ENCODE measurements at places on chromosomes 7 and 10.

DNA sequence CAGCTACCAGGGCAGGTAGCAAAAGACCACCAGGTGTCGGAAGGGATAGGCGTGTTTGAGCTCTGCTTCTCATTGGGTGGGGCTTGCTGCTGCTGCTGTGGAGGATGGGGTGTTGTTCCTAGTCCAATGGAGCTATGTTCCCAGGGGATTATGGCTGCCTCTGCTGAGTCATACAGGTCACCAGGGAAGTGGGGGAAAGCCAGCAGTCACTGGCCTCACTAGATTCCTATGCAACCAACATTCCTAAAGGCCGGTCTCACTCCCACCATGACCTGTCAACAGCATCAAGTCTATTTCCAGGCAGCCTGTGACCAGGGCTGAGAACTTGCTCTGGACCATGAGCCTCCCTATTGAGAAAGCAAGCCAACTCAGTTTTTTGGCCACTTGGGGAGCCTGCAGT lies 1160.8 kb downstream of the REEP3 start:
- no peak for DNase-seq

GRCh38 chr7:20861468-20861867 lies 74.8 kb upstream of the SP8 start:
- no peak for DNase-seq

DNA sequence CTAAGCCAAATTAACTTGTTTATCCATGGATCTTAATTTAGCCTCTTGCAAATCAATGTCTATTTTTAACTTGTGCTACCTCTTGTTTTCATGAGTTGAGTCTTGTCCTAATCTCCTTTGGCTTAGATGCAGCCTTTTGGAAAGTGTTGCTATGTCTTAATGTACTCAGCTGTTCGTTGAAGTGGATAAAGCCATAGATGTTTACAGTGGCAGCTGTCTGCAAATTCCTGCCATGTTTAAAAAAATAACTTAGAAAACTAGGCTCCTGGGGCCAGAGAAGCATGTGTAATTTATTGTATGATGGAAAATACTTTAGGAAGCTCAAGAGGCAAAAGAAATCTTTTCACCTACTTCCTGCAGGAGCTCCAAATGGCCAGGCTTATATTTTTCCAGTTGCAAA lies 253.1 kb upstream of the RHOBTB1 start:
- DNase-seq = no peak

- DNase-seq = no peak
Measured at GRCh38 chr7:20264623-20265022, 47.4 kb upstream of the MACC1 start.

- no peak for DNase-seq
Measured at GRCh38 chr10:88033385-88033784, 170.0 kb downstream of the PTEN start.

DNA sequence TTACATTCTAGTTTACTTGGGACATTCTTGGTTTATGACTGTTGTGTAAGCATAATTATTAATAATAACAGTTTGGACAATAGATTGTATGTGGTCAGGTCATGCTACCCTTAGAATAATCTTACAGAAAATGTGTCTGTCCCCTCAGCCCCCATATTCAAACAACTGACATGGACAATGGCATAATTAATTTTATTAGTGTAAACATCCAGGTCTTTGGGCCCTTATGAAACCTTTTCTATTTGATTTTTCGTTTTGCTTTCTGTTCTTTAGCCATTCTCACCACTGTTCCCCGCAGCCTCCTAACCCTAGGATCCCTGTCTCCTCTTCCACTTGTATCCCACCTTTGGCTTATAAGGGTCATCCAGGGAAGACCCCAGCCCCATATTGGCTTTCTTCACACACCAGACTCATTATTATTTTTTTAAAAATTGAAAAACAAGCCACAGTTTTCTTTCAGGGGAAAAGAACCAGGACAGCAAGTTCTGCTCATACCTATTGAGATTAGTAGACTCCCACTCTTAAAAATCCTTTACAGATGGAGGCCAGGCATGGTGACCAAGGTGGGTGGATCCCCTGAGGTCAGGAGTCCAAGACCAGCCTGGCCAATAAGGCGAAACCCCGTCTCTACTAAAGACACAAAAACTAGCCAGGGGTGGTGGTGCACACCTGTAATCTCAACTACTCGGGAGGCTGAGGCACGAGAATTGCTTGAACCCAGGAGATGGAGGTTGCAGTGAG lies 11.5 kb downstream of the VIM start:
- DNase-seq = no peak

- peak; percentile 76 for DNase-seq
Measured at GRCh38 chr10:95374597-95375209, 83.9 kb upstream of the PDLIM1 start.

DNA sequence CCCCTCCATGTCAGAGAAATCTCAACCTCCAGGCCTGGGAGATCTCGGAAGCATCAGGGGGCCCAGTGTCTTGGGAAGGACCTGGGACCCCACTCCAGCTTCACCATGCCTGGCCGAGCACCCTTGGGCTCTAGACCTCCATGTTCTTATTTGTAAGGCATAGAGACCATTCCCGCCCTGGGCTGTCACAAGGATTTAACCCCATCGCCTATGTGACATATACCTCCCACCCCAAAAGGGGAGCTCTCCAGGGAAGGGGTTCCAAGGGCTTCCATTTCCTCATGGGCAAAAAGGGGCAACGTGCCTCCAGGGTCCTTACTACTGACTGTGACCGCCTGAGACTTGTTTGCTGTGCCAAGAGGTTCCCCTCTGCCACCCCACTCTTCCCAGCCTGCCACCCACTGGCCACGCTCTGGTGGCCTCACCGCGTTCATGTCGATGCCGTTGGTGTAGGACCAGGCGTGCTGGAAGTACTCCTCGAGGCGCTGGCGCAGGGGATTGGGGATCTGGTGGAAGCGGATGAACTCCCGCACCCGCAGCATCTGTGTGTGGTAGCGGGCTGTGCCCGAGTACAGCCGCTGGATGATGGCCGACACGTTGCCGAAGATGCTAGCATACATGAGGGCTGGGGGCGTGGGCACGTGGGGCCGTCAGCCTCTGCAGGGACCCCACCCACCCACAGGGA lies 27.5 kb downstream of the KCNH2 start:
- DNase-seq = no peak

DNA sequence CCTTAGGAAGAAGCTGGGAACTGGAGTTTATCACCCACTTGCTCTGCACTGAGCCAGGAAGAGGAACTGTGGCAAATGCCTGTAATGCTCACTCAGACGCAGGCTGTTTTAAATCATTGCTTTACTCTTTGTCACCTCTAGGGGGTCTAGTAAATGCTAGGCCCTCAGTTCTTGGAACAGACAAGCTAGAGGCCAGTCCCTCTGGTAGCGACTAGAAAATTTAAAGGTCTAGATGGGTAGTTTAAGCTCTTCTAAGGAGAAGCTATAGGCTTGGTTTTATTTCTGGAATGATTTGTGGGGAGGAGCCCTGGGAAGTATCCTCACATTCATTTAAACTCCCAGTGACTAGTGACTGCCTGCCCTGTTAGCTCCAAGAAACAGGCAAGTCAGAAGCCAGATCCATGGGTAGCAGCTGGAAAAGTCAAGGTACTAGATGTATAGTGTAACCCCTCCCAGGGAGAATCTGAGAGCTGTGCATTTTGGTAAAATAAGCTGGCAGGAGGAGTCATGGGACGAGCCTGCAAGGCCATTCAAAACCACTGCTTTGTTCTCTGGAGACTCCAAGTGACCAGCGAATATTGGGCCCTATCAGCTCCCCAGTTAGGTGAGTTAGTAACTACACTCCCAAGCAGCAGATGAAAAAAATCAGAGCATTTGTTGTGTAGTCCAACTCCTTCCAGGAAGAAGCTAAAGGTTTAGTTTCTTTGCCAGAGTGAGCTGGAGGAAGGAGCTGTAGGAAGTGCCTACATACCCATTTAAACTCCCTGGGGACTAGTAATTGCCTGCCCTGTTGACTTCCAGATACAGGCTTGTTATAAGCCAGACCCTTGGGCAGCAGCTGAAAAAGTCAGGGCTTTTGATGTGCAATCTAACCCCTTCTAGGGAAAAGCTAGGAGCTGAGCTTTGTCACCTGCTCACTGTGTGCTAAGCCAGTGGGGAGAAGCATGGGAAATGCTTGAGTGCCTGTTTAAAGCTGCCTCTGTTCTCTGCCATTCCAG lies 68.9 kb downstream of the DYNC1I1 start:
- no peak for DNase-seq

DNA sequence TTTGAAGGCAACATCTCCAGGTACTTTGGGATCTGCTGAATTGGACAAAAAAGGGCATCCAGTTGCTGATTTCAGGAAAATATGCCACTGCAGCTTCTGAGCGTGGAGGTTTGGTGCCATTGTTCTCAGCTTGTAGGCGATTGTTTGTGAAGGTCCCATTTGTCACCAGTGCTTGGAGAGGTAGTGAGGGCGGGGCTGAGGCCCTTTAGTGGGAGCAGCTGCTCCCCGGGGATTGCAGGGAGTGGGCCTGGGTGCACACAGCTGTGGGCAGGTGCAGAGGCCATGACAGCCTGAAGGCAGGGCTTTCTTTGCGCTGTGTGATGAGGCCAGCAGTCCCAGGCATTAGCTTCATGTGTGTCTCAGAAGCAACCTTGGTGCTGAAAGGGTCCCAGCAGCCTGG lies 3.9 kb downstream of the FAM20C start:
- no peak for DNase-seq

GRCh38 chr10:3056280-3057037 lies 10.9 kb upstream of the PFKP start:
- DNase-seq = no peak

DNA sequence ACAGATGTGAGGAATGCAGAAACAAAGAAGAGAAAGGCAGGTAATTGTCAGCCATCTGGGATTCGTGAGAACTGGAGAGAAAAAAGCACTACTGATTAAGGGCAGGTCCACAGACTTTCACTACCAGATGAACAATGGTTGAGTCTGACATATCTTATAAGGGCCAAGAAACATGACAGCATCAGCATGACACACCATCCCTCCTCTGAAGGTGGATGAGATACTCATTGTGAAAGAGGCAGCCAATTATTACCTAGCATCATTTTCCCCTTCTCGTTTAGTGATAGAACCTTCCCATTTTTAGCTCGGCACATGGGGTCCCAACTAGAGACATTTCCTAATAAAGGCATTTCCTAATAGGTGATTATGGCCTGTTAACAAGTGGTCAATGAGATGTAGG lies 19.2 kb upstream of the MET start:
- no peak for DNase-seq

GRCh38 chr7:4282434-4283223 lies 399.5 kb upstream of the FOXK1 start:
- no peak for DNase-seq

GRCh38 chr7:130387628-130388403 lies 7.5 kb downstream of the CPA1 start:
- no peak for DNase-seq

- DNase-seq = no peak
Measured at GRCh38 chr10:124721330-124722045, 22.7 kb downstream of the FAM53B start.

GRCh38 chr10:25896421-25896820 lies 37.6 kb upstream of the MYO3A start:
- no peak for DNase-seq

DNA sequence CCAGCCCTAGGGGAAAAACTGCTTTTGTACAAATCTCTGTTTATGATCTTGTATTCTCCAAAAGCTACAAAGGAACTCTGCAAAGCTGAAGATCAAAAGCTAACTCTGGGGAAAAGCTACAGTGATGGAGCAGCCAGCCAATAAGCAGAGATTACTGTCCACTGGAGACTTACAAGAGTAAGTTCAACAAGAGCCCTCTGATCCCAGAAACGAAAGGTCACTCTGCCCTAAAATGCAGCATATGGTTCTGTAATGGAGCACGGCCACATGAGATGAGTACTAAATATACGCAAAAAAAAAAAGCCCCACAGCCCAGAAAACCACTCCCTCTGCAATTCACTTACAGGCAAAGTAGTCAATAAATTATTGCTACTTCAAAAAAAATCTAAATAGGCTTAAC lies 60.1 kb downstream of the ERCC6 start:
- DNase-seq = no peak

- DNase-seq = no peak
Measured at GRCh38 chr10:5570007-5570655, 45.4 kb downstream of the CALML3 start.

DNA sequence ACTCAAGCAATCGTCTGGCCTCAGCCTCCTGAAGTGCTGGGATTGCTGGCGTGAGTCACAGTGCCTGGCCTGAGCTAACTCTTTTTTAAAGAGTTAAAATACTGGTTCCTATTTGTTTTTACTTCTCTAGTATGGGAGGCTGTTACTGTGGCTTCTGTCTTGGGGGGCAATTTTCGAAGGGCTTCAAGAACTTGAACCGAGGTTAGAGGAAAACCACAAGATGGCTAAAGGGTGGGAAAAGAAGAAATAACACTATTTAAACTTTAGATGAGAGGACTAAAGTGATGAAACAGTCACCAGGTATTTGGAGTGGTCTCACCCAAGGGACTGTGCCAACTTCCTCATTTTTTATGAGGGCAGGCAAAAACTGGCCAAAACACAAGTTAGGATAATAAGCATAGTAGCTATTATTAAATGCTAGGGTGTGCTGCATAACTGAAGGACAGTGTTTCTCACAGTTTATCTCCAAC lies 17.8 kb downstream of the MET start:
- no peak for DNase-seq

- no peak for DNase-seq
Measured at GRCh38 chr10:96612055-96612830, 25.4 kb upstream of the TM9SF3 start.

GRCh38 chr10:37632641-37633040 lies 224.8 kb downstream of the ZNF248 start:
- DNase-seq = no peak

- no peak for DNase-seq
Measured at GRCh38 chr10:11087372-11087771, 69.7 kb downstream of the CELF2 start.

- DNase-seq = no peak
Measured at GRCh38 chr7:148909568-148909967, 25.5 kb upstream of the EZH2 start.

DNA sequence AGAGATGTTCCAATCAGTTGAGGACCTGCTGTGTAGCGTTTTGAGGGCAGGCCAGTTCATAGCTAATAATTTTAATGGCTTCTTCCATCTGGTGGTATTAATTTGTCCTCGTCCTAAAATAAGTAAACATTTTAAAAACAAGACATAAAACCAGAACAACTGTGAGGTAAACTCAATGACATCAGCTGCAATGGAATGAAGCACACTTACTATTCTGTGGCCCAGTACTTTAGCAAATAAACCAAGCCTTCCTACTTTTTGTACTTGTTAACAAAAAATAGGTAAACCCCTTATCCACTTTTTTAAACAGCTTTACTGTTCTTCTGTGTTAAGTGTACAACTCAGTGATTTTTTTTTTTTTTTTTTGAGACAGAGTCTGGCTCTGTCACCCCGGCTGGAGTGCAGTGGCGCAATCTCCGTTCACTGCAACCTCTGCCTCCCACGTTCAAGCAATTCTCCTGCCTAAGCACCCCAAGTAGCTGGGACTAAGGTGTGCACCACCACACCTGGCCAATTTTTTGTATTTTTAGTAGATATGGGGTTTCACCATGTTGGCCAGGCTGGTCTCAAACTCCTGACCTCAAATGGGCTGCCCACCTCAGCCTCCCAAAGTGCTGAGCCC lies 28.9 kb upstream of the FZD1 start:
- DNase-seq = no peak

GRCh38 chr7:120819861-120820260 lies 38.1 kb downstream of the TSPAN12 start:
- DNase-seq = no peak

GRCh38 chr7:41861642-41862041 lies 158.8 kb upstream of the INHBA start:
- DNase-seq = no peak

- no peak for DNase-seq
Measured at GRCh38 chr7:100213672-100214071, 6.1 kb upstream of the PVRIG start.
